ENCODE measurements at places on chromosomes 3 and 15.

GRCh38 chr15:56965231-56966013 is 47.0 kb downstream of the TCF12 start:
- DNase-seq: no peak

DNA sequence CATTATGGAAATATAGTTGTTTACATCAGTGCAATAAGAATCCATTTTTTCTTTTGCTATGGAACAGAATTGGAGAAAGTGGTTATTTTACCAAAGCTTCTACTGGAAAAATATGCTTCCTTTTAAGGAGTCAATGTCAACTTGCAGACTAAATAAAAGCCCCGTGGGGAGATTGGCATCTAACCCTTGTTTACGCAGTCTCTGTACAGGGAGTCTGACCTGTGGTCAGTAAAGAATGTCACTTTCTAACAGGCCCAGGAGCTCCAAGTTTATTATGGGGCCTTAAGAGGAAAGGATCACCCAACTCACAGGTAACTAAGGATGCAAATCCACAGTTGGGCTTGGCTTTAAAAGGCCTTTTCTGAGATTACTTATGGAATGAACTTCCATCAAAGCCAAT is 1751.2 kb downstream of the SI start:
- no peak for DNase-seq

DNA sequence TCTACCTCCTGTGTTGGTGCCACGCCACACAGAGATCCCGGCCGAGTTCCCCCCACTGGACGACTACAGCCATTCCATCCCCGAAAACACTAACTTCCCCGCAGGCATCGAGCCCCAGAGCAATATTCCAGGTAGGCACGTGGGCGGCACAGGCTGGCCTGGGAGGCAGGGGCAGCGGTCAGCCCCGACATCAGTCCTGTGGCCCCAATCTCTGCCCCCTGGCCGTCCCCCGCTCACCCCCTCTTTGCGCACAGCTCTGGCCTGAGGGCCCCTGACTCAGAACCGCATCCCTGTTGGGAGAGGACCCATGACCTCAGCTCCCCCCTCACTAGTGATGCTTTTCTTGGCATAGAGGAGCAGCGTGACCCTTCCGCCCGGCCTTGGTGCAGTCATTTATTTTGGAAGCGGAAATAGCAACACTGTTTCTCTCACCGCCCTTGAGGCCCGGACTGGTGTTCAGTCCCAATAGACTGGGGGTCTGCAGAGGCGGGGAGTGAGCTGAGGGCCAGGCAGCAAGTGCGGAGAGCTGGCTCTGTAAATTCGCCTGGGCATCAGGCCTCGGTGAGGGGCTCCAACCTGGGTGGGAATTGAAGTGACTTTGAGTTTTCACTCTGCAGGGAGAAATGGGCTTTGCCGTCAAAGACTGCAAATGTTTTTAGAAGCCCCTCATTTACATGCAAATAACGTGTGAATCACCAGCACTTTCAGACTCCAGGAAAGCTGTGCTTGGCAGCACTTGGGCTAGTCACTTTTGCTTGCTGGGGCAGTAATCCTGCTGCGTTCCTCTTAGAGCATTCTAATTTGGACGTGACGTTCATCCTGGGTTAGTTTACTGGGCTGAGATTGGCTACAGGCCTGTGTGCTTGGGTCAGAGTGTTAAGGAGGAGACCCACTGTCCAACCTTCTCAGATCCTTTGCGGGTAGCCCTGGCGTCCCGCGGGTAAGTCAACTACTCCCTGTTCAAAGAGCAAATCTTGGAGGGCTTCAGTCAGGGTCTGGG is 88.9 kb downstream of the AAGAB start:
- no peak for DNase-seq

DNA sequence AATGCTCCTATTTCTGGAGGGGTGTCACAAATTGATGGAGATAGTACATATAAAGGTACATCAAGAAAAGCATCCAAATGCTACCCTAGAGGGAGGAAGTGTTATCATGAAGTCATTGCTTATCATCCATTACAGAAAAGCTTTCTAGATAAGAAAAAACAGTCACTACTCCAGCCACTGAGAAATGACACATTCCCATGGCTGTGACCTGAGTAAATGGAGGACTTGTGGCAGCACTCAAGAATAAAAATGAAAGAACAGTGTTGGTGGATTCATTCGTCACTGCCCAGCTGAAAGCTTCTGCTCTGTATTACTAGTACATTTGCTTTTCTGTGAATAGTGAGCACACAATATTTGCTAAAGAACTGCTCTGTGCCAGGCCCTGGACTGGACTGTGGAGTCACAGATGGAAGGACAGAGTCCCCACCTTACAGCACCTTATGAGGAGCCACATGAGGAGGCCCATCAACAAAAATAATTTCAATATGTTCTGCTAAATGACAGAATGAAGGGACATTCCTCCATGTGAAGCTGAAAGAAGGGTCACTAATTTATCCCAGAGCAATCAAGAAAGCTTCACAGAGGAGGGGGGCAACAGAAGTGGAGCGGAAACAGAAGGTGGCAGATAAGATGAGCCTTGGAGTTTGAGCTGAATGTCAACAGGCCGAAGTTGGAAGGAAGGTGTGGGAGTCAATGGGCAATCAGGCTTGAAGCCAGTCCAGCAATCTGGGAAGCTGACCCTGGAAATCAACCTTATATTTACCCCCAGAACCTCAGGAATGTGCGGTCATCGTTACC is 343.5 kb upstream of the TRIM42 start:
- DNase-seq: no peak

DNA sequence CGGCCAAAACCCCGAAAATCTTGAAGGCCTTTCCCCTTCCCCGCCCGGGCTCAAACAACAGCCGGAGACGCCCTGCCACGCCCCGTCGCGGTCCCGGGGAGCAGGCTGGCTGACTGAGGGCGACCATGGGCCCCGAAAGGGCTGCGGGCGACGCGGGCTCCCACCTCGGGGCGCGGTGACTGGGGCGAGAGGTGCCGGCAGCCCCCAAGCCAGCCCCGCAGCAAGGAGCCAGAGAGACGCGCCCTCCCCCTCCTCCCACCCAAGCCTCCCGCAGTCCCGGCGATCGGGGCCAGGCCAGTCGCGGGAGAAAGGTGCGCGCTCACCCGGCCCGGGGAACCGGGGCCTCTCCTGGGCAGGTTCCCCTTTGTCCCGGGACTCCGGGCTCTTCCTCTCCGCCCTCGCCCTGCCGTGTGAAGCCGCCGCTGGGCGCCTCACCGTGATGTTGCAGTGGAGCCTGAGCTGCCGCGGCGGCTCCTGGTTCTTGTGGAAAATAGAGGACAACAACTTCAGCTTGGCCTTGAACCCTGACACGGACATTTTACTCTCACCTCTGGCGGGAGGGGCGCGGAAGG is 30.6 kb upstream of the ZSCAN2 start:
- DNase-seq: no peak

DNA sequence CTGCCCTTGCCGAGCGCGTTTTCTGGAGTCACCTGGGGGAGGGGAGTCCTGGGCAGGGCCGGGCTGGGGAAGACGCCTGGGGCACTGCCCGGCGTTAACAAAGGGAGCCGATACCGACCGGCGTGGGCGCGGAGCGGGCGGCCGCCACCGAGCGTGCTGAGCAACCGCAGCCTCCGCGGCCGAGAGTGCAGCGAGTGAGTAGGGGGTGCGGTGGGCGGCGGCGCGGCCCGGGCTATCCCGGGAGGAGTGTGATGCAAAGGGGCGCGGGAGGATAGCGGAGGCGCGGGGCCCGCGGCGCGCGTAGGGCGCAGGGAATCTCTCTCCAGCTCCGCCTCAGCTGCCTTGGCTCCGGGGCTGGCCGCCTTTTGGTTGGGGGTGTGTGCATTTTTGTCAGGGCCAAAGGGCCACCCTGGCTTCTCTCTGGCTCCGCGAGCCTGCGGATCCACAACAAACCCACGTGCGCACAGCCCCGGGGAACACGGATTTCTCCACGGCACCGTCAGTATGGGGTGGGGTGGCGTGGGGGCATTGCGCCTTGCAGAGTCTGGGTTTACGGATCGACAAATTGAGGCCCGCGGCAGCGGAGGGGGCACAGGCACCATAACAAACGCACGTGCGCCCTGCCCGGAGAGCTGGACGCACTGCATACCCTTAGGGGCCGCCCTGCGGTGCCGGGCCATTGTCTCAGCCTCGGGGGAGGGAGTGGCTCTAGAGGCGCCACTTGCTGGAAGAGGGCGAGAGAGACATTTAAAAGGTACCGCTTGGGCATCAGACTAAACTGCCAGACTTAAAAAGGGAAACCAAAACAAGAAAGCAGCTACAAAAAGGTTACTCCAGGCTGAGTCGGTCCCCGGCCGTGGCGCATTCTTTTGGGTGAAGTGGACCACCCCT is 560 bp downstream of the ST6GAL1 start:
- DNase-seq: no peak

DNA sequence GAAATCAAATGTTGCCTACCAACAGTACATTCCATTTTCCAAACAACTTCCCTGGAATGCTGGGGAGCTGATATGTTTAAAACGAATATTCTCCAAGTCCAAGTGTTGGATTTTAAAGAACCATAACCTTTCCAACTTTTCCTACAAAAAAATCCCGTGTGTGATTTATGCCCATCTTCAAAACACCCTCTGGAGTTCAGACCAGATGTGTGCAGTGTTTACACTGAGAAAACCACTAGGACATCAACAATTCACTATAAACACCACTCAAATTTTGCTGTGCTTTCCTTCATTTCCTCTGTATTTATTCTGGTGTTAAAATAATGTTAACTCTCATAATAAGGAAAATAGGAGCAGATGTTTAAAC is 2.4 kb downstream of the VGLL4 start:
- DNase-seq: no peak

- no peak for DNase-seq
These were observed 144.0 kb downstream of the GREM1 start for GRCh38 chr15:32861761-32862160.

DNA sequence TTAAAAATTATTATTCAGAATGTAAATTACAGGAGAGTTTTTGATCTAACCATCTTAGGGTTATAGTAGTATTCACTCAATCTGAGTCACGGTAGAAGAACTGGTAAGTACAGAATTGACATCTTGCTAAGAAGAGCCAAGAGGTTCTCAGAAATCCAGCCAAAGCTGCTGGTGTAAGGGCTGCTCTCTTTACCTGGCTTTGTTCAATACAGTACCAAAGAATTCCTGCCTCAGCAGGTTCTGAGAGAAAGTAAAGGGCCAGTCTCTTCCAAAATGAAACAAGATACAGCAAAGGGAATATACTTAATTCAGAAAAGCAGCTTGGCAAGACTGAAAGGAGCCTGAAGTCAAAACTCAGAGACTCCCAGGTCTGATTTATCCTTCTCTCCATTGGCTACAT is 193.1 kb downstream of the TNIK start:
- DNase-seq: no peak

DNA sequence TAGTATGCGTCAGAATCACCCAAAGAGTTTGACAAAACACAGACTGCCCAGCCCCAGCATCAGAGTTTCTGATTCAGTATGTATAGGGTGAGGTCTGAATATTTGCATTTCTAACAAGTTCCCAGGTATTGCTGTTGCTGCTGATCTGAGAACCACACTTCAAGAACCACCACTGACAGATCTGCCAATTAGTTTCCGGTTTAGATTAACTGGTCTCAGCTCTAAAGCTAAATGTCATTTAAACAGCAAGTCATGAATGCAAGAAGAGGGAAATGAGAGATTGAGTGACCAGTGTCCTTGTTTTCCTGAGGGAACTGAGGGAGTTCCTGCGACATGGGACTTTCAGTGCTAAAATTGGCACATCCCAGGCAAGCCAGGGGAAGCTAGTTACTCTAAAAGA is 305.0 kb downstream of the ZNF385D start:
- DNase-seq: no peak

DNA sequence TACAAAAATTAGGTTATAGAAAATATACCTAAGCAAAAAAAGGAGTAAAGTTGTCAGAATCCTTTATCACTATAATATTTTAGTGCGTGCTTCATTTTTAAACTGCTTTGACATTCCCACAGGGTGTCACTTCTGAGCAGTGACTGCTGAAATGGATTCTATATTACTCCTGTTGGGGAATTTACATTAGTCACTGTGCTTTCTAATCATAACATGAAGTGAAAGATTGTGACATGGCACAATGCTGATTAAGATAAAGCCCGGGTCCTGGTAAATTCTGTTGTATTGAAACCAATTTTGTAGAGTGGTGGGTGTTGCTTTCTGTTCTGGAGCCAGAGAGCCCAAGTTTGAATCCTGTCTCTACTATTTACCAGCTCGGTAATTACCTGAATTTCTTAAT is 36.4 kb upstream of the EHHADH start:
- no peak for DNase-seq

GRCh38 chr15:34726406-34727100 is 28.2 kb downstream of the GJD2 start:
- DNase-seq: no peak

DNA sequence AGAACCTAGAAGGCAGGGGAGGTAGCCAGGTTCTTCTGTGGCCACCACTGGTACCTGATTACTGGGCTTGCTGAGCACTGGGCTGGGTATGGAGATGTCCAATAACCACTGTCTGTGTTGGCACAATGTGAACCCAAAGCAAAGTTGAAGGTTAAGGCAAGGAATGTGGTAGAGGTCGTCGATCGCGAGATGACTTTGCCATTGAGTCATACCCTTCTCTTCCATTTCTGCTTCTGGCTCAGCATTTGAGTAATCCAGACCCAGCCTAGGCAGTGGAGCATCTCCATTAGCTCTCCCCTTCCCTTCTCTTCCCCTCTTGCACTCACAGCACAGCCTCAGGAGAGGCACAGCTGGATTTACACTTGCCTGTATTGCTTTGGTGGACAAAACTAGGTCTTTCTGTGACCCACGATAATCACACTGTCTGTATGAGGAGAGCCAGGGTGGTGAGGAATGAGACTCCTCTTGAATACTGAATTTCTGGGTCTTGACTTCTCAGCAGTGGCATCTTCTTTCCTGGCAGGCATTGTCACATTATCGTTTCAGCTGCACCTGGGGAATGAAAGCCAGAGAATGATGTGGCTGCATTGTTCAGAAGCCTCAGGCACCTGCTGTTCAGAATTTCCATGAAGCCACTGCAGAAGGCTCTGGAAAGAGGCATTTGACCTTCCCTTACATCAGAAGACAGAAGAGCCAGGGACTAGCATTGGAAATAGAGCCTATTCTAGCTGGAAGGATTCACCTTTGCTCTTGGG is 272.6 kb downstream of the PDCD6IP start:
- no peak for DNase-seq

DNA sequence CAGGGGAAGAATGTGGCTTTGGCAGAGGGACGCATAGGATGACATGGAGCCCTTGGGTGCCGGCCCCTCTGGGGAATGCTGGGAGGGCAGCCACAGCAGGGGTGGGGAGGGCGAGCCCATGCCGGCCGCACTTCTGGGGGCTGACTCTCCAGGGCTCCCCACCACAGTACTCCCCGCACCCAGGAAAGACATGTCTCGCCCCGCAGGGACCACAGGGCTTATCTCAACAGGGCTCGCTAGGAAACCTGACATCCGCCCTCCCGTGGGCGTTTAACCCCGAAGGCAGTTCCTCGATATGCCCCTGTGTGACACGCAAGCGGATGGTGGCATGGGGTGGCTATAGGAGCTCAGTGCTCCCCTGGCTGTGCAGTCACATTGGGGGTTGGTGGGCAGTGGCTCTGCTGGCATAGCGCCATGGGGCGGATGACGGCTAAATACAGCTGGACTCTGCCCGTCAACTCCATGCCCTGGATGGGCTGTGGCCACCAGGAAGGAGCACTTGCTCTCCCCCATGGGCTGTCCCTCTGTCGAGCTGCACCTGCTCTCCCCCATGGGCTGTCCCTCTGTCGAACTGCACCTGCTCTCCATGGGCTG is 141.4 kb downstream of the ADAMTS17 start:
- DNase-seq: no peak
